ENCODE measurements at places on chromosomes 6 and 20.
A peak's percentile ranks its signal among the peaks of the same experiment; 100 is the strongest.

DNA sequence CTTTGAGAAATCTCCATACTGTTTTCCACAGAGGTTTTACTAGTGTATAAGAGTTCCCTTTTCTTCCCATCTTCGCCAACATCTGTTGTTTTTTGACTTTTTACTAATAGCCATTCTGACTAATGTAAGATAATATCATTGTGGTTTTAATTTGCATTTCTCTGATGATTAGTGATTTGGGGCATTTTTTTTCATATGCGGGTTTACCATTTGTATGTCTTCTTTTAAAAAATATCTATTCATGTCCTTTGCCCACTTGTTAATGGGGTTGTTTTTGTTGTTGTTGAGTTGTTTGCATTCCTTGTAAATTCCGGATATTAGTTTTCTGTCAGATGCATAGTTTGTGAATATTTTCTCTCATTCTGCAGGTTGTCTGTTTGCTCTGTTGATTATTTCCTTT, 167.1 kb downstream of the PRL start:
- no peak for DNase-seq

GRCh38 chr6:66866801-66867200, 1159.8 kb upstream of the EYS start:
- no peak for DNase-seq

GRCh38 chr6:158647501-158647900, 2.4 kb upstream of the SYTL3 start:
- DNase-seq = no peak

- no peak for DNase-seq
Observed at GRCh38 chr20:20136313-20136712, 84.0 kb downstream of the CFAP61 start.

DNA sequence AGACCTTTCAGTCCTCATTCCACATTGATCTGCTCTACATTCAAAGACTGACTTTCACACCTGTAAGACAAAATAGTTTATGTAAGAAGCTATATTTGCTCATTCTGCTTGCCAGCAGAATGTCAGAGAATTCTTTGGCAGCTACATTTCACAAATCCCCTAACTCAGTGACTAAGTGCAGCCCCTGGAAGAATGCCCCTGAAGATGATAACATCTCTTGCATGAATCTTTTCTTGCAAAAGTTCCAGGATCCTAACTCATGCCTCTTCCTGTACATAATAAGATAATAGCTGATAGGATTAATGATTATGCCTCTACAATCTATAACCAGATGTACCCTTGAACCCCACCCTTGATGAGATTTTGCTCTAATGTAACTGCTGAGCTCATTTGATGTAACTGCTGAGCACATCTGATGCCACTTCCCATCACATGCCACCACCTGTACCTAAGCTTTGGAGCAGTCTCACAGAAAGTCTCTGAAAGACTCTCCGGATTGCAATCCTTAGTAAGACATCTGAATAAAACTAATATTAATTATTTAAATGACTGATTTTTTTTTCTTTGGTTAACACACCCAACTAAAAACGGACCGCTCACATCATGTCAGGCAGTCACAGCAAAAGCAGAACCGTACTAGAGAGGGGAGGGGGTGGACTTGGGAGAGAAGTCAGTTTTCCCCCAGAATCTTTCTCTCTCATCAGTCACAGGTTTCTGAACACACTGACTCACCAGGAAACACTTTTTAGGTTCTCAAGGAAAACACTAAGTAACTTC, 684 bp upstream of the DNAH8 start:
- DNase-seq = no peak

DNA sequence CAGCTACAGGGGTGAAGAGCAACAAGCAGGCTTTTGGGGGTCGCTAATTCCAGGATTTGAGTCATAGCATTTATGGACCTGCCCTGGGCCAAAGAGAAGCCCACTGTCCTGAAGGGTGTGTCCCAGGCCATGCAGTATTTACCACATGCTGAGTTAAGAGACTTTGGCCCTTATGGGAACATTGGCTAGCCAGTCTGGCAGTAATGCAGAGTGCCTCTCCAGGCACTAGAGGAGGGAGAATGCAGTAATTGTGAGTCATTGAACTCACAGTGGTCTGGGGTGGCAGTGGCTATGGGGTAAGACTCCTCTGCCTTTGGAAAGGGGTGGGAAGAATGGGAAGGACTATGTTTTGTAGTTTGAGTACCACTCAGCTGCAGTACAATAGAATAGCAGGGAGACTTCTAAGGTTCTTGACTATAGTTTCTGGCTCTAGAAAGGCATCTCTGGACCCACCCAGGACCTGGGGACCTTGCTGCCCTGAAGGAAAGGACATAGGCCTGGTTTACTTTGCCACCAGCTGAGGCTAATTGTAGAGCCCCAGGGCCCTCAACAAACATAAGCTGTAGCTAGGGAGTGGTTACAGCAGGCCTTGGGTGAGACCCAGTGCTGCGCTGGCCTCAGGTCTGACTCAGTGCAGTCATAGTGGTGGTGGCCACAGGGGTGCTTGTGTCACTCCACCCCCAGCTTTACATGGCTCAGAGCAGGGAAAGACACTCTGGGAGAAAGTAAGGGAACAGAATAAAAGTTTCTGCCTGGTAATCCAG, 520.9 kb downstream of the HTR1B start:
- DNase-seq = no peak

- no peak for DNase-seq
Observed at GRCh38 chr20:53336892-53337291, 256.7 kb downstream of the ZNF217 start.

- no peak for DNase-seq
Observed at GRCh38 chr6:131048933-131049515, 14.0 kb downstream of the EPB41L2 start.

DNA sequence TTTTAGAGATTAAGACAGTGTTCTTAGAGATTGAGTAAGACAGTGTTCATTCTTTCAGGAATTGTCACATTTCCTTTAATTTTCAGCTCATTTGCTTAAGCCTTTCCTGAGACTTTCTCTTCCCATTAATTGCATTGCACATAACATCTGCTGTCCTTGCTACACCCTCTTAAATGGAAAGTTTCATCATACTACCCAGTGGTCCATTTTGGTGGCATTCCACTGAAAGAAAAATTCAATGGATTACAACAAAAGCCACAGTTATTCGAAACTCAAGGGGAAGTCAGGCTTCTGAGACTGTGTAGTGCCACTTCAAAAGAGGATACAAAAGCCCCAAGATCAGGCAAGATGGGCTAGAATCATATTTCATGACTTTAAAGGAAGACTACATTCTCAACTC, 64.0 kb downstream of the RSPO3 start:
- peak; percentile 80 for DNase-seq

- no peak for DNase-seq
Observed at GRCh38 chr6:109036574-109037294, 57.9 kb downstream of the SESN1 start.

- no peak for DNase-seq
Observed at GRCh38 chr20:19692685-19693119, 65.4 kb upstream of the RIN2 start.

DNA sequence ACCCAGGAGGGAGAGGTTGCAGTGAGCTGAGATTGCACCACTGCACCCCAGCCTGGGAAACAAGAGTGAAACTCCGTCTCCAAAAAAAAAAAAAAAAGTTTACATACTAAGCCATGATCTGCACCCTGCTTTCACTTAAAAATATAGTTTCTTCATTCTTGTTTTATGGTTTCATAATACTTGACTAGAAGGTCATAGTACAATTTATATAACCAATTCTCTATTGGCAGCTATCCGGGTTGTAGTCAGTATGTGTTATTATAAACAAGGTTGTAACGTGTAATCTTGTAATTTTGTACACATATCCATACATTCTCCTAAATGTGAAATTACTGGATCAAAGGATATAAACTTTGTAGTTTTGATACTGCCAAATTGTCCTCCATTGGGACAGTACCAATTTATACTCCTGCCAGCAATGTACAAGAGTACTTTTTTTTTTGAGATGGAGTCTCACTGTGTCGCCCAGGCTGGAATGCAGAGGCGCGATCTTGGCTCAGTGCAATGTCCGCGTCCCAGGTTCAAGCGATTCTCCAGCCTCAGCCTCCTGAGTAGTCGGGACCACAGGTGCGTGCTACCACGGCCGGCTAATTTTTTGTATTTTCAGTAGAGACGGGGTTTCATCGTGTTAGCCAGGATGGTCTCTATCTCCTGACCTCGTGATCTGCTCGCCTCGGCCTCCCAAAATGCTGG, 144.8 kb downstream of the GJA10 start:
- DNase-seq = no peak

- no peak for DNase-seq
Observed at GRCh38 chr6:18491308-18492045, 104.3 kb downstream of the RNF144B start.

GRCh38 chr6:22673474-22673873, 104.1 kb downstream of the HDGFL1 start:
- no peak for DNase-seq

GRCh38 chr6:145886228-145886956, 71.8 kb upstream of the FBXO30 start:
- DNase-seq = no peak
